ENCODE measurements at places on chromosomes 2 and 18. TPM values are rescaled to one million over a fixed set of nuclear protein-coding genes. Genes with fewer than 3 reads are reported as not detected.

Gene SRD5A2
- total RNA-seq, result not detected

Gene ALPG
- total RNA-seq, result not detected

DNA sequence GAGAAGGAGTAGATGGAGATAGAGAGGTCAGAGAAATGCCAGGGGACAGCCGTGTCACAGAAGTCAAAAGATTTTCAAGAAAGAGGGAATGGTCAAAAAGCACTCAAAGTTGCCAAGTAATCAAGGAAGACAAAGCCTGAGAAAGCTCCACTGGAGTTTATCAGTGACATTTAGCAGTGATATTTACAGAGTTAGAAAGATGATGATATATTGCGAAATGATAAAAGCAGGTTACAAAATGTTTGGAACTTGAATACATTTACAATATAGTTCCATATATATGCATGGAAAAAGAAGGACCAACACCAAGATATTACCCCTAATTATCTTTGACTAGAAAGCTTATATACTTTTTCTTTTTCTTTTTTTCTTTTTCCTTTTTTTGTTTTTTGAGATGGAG, 20.4 kb downstream of the ZNF2 start:
- no peak for DNase-seq

DNA sequence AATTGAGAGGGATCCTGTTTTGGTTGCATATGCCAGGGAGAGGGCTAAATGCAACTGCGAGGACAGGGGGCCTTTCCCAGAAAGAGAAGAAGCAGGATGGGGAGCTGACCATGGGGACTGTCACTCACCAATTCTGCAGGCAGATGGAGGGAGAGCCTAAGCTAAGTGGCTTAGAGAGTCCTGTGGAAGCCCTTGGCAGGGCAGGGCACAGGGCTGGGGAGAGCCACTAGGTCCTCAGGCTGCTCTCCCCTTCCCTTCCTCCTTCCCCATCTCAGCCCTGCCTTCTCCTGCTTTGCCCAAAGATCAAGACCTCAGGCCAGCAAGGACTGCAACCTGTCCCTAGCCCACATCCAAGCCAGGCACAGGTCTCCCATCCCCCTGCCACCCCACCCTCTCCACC, 24.4 kb upstream of the CATIP start:
- DNase-seq, result no peak

DNA sequence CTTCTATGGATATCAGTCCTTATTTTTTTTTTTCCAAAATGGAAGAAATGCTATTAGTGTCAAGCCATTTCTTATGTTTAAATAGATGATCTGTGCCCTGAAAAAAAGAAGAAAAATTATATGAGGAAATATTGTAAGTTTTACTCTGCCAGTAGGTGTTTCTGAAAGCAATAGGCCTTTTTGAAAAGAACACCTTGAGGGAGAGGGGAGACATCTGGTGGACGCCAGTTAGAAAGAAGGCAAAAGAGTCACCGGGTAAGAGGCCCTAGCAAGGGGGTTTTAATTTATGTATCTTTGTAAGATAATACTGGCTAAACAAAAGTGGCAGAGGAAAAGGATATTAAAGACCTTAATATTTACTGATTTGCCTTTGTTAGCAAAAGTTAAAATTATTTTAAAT, 56.1 kb downstream of the DYNAP start:
- DNase-seq, result peak; percentile 10

- no peak for DNase-seq
These were observed 424.4 kb upstream of the RGPD4 start for GRCh38 chr2:107402330-107402729.

DNA sequence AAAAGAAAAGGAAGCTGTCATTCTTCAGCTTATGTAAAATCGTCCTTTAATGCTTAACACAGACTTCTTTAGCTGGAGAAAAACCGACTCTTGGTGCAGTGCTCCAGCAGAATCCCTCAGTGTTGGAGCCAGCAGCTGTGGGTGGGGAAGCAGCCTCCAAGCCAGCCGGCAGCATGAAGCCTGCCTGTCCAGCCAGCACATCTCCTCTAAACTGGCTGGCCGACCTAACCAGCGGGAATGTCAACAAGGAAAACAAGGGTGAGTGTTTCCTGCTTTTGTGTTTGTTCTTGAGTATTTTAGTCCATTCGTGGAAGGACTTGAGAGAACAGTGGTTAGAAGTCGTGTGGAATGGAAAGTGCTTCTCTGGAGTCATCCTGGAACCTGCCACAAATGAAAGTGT, 38.9 kb downstream of the KDM3A start:
- no peak for DNase-seq

DNA sequence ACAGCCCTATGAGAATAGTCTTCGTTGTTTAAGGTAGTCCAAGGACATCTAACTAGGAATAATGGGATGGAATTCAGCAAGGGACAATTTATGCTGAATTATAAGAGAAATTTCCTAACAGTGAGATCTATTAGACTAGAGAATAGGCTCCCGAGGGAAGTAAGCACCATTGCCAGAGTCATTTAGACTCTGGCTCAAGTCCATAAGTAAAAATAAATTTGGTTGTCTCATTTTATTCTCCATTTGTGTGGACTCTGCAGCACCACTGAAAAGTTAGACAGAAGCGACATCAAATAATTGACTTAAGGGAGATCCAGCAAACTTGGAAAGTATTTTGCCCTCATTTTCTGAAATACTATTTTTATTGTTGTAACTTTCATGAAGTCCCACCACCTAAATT, 129.3 kb upstream of the SMIM21 start:
- no peak for DNase-seq

- no peak for DNase-seq
These were observed 38.4 kb upstream of the STAT4 start for GRCh38 chr2:191189112-191189635.

DNA sequence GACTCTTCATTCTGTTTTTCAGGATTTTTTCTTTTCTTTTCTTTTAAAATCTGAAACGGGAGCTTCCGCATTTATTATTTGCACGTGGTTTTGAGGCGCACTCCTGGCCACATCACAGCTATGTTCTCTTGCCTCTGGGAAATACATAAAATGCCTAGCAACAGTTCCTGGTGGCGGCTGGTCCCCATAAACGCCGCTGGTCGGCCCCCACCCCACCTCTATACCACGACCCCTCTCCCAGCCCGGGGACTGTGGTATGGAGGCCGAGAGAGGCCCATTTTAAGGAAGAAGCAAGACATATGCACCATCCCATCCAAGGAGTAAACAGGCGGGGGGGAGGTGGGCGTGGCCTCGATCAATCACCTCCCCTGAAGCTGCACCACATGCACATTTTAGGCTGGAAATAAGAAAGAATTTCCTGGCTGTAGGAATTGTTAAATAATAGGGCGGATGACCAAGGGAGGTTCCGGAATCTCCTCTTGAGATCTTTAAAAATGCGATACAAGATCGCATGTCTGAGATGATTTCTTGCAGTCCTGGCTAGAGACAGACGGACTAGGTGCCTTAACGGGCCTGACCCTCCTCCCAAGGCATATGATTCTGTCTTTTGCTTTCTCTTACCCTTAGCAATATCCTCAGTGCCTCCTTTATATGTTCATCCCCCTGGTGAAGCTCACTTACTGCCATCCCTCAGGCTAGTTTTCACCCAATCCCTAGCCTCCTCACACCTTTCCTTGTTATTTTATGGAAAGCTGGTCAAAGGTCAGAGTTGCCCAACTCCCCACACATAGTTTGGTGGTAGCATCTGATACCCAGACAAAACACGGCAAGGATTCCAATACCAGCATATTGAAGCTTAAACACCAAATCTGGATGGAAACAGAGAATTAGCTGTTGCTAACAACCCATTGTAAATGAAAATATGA, 82.4 kb downstream of the BCL2 start:
- DNase-seq, result no peak
